ENCODE measurements at places on chromosomes 5 and 9.

DNA sequence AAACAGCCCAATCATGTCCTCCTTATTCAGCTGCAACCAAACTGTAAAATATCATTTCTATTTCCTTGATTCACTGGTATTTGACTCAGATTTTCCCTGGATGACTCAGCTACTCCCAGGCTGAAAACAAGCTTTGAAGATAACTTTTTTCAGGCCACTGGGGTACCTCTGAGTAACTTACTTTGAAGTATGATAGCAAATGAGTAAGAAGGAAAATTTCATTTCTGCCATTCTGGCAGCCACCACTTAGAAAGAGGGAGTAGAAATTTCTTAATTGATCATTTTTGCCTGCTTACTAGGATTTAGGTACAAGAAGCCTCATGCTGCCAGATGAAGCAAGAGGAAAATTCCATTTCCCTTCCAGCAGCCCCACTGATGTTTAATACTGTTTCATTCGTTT lies 247.4 kb downstream of the PRELID2 start:
- peak; percentile 84 for DNase-seq

DNA sequence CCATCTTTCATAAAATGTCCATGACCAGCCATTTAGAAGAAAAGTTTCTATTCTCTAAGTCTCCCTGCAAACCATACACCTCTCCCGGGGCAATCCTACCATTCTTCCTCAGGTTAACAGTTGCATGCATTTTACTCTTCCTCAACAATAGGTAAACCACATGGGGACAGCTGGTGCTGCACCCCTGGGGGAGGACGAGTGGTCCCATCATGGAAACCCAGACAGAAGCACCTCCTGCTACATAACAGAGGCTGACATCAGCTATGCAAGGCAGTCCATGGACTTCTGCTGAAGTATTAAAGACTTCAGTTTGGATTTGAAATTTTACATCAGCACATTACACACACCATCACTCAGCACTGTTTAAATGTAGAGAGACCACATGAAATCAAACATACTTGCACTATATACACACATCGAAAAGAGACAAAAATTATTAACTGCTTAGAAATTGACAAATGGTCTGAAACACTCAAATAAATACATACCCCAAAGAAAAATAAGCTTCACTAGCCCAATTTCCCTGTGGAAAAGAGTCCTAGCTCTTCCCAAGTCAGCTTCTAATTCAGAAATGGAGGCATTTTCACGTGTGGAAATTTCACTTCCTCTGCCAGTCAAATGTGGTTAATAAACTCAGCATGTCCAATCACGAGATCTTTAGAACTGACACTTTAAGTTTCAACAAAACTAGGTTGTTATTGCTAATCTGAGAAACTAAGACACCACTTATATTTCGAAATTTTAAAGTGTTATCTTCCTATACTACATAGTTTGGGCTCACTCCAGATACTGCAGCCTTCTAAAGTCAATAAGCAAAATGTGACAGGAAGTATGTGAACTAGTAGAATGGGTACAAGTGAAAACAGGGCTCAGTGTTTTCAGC lies 173.4 kb downstream of the ROR2 start:
- DNase-seq, result peak; percentile 54

- no peak for DNase-seq
These were observed 156.7 kb downstream of the FSTL4 start for GRCh38 chr5:133455676-133456075.

DNA sequence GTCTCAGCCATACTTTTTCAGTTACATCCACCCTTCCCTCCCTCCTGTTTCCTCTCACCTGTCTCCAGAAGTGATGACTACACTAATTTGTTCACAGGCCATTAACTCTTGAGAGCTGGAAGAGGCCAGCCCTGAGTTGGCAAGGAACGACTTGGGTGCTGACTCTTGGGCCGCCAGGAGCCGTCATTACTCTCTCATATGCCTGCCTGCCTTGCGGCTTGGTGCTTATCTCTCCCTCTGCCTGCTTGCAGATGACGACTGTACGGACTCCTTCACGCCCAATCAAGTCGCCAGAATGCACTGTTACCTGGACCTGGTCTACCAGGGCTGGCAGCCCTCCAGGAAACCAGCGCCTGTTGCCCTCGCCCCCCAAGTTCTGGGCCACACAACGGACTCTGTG lies 66.1 kb downstream of the PAPPA start:
- DNase-seq, result no peak

DNA sequence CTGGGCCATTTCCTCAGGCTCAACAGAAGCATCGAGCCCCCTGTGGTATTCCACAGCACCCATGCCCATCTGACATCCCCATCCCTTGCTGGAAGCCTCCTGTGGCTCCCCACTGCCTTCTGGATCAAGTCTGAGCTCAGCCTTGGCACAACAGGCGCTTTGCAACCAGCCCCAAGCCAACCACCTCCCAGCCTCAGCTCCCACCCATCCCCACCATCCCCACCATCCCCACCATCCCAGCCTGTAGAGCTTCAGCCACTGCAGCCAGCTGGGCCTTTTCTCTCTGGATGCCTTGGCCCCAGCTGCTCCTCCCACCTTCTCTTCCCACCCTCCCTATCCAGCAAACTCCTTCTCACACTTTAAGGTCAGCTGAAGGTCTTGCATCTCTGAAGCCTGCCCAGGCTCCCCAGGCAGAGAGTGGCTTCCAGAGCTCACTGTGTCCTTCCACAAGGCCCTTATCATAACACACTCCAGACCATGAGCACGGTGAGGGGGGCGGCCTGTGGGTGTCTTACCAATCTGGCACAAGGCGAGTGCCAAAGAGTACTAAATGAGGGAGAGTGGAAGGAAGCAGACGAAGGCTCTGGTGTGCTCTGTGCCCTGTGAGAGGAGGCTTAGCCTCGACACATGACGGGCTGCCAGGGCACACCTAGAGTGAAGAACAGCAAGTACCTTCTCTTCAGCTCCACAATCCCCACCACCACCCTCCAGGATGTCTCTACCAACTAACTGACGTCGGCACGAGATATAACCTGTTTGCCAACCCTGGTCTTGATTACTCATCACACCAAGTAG lies 6.5 kb downstream of the HIGD2A start:
- no peak for DNase-seq

DNA sequence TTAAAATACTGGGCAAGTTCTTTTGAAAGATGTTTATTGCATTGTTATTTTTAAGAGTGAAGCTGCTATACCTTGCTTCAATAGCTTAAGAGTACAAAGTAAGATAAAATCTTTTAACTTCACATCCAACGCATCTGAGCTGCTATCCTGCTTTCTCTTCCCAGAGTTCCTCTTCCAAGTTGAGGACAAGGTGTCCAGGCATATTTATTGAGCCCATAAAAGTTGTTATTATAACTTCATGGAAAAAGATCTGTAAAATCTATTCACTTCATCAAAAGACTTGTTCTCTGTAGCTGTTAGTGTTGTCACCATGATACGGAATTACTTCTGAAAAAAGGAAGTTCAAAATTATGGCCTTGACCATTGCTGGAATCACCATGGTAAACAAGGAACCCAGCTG lies 306.2 kb upstream of the ELAVL2 start:
- no peak for DNase-seq

- DNase-seq, result no peak
These were observed 99.2 kb downstream of the SH3TC2 start for GRCh38 chr5:148963664-148964063.

All from AG10803 (cell line).